ENCODE measurements at places on chromosomes 2 and 18.

GRCh38 chr2:110205660-110206455 is 1.0 kb upstream of the NPHP1 start:
- DNase-seq, result no peak

DNA sequence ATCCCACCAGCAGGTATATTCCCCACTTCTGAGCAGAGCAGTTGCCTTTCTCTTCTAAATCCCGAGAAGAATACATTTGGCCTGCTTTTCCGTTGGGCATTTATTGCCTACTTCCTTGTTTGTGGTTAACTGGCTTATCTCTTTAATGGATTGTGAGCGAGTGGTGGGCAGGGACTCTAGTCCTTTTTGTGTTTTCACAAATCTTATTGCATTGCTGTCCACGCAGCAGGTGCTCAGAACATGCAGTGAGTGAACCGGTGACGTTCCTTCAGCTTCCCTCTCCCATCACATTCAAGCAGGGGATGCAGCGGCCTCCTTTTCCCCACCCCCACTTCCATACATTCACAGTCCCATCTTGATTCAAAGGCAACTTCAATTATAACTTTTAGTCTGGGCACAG is 28.9 kb upstream of the GAREM2 start:
- DNase-seq, result no peak

DNA sequence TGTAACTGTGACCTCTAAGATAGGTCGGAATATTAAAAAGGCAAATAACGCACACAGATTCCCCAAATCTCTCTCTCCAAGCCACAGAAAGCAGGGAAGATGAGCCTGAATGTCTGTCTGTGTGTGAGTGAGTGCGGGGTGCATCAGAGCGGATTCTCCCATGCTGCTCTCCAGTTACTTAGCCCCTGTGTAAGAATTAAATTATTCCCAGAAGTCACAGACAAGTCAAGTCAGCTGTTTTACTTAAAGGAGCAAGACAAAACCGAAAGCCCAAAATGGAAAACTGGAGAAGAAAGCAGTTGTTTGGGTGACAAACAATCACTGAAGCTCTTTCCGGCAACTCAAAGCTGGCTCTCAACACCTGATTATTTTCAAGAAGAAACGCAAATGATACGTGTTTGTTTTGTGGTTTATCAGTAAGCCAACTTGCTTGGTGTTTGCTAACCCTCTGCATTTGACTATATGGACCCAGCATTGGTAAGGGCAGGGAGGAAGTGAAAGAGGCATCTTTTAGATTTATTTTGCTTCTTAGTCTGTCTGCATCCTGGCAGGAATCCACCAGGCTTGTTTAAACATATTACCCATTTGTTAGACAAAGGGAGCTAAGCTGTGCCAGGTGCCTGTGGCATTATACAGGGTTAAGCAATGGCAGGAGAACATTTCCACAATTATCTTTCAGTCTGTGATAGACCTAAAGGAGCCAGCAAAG is 121.5 kb upstream of the CREB1 start:
- no peak for DNase-seq

DNA sequence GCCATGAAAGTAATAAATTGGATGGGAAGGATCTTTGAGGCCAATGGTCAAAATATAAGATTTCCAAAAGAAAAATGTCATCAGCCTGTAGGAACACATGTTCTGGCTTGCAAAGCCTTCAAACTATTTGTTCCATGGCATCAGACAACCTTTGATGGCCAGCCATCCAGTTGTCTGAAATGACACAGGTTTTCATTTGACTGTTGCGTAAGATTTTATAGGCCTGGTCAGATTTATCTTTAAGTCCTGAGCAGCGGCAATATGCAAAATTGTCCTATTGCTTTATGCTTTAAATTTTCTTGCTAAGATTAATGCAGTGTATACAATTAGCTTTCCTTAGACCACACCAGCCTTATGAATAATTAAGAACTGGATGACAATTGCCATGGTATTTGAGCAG is 167.1 kb downstream of the AGPS start:
- no peak for DNase-seq

DNA sequence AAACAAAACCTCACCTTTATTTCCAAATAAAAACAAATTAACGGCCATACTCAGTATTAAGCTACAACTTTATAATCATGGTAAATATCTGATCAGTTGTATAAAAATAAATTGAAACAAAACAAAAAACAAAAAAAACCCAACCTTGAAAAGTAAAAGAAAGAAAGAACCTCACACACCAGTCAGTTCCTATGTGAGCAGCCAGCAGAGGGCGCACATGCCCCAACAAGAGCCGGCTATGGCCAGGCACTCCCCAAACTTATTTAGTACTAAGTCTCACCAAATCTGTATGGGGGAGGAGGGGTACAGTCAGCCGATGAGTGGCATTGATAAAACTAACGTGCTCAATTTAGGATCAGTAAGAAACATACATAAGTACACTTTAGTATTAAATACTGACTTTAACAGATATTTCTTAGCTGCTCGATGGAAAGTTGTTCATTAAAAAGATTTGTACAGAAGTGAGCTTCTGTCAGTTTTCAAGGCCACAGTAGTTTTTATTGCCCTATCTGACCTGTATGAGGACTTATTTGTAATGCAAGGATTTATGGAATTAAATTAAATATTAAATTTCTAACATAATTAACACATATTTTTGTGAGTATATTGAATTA is 172.6 kb downstream of the TCF4 start:
- DNase-seq, result peak; percentile 66

GRCh38 chr2:120302301-120302700 is 43.6 kb upstream of the INHBB start:
- no peak for DNase-seq

GRCh38 chr2:48369971-48370370 is 160.0 kb upstream of the STON1 start:
- no peak for DNase-seq

DNA sequence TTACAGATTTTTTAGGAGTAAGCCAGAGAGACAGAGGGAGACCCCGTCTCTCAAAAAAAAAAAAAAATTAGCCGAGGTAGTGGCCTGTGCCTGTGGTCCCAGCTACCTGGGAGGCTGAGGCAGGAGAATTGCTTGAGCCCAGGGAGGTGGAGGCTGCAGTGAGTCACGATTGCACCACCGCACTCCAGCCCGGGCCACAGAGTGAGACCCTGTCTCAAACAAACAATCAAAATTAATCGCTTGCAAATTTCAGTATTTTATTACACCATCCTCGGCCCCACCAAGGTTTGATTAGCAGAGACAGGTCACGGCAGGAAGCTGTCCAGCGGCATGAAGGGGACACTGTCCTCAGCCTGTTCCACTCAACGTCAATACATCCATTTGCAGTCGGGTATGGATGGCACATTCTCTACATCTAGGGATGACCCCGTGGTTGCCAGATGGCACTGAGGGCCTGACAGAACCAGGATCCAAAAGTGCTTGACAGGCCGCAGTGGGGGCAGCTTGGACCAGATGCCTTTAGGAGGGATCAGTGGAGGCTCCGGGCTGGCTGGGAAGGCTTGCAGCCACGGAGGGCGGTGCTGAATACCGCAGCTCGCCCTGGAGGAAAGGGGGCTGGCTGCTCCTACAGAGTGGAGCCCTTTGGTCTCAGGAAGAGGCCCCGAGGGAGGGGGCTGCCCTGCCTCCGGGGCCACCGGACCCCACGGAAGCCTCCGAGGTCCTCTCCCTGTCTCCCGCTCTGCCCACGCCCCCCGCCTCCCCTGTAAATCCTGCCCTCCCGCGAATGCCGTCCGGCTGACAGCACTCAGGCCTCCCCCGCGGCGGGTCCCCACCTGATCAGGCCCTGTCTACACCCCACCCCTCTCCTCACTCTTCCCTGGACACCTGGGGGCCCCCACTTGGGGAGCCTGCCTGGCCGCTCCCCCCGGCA is 13.1 kb downstream of the ASPRV1 start:
- no peak for DNase-seq

GRCh38 chr2:63118821-63119220 is 68.2 kb downstream of the OTX1 start:
- no peak for DNase-seq

DNA sequence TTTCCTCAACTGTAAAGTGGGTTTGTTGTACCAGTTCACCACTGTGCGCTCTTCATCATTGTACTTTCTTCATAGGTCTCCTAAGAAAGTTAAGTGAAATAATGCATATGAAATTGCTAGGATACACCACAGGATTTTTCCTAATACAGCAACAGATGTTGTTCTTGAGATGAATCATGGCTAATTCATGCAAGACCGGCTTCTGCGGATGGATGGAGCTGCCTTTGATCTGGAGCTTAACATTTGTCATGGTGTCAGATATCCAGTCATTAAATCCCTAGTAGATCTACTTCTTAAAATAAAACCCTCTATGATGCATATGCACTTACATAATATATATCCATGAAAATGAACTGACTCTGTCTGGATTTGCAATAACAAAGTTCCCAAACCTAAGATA is 114.1 kb downstream of the COL6A3 start:
- no peak for DNase-seq

DNA sequence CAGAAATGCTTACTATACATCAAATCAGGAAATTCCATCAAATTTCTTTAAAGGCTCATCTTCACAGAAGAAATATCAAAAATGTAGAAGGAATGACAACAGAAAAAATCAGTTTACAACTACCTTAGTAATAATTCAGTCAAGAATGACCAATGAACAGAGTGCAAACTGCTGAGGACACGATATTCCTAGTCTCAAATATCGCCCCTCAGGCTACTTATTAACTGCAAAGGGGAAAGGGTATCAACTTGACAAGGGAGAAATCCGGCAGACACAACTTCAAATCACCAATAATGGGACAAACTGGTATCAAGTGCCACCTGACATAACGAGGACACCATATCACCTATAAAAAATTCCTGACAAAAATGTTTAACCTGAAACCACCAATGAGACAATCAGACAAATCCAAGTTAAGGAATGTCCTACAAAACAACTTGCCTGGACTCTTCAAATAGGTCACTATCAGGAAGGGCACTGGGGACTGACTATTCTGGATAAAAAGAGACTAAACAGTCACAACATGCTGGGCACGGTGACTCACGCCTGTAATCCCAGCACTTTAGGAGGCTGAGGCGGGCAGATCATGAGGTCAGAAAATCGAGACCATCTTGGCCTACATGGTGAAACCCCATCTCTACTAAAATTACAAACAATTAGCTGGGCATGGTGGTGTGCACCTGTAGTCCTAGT is 12.8 kb downstream of the COX7A2L start:
- DNase-seq, result no peak

DNA sequence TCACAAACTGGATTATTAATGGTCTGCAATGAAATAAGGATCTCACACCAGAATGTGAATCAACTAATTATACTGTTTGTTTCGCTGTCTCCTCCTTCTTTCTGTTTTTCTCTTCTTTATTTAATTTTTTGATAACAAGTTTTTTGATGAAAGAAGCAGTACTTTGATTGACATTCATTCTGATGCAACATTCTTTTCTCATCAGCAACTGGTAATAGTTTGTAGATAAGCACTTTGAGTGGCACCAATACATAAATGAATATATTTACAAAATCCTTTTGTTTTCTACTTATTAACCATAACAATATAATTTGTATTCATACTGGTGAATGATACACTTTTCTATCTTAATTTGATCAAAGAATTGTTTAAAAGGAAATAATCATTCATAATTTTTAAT is 115.3 kb upstream of the FAM117B start:
- DNase-seq, result no peak

- no peak for DNase-seq
Observed at GRCh38 chr2:177002983-177003382, 209.6 kb upstream of the HNRNPA3 start.

- no peak for DNase-seq
Observed at GRCh38 chr2:12432985-12433625, 283.6 kb upstream of the TRIB2 start.

DNA sequence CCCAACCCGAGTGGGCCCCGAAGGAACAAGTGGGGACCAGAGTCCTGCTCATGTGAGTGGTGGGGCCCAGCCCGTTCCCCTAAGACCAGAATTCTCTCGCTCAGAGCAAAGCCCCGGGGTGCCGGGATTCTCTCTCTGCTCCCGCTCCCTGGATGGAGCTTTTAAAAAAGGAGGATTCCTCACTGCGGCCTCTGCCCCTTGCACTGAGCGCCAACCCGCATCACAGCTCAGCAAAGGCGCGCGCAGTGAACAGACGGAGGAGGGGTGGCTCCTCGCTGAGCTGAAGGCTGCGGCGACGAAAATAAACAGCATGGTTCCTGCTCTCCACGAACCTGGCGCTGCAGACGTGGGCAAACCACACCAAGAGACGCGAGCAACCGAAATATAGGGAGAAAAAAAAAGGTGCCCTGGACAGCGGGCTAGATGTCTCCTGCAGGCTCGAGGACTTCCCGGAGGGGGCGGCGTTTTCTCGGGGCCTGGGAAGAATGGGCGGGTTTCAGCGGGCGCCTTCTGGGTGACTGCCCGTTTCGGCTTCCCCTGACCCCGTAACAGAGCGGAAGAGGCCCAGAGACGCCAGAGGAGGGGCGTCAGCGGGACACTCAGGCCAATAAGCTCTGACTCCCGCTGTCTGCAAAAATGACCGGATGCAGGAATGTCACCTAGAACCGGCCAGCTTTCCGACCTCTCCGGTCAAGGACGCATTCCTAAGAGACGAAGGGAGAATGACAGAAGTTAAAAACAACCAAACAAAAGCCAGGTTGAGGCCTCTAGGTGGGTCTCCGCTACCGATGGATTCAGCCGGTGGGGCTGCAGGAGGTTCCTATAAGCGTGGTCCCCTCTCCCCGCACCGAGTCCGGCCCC is 819 bp upstream of the KLF11 start:
- DNase-seq, result peak; percentile 24

- DNase-seq, result no peak
Observed at GRCh38 chr2:228771315-228771714, 499.8 kb downstream of the PID1 start.

DNA sequence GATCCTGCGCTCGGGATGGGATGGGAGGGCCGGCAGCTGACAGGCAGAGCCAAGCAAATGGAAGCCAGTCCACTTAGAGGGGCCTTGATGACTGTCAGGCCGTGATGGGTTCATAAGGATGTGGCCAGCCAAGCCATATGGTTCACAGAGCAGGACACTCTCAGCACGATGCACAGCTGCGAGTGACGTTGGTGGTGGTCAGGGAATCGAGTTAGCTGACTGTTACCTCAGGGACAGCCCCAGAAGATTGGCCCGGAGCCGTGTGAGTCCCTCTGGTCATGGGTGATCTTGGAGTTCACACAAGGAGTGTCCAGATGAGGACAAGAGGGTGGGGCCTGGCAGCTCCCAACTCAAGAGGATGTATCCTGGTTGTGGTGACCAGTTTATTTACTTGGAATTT is 70.2 kb downstream of the TPGS2 start:
- DNase-seq, result no peak

DNA sequence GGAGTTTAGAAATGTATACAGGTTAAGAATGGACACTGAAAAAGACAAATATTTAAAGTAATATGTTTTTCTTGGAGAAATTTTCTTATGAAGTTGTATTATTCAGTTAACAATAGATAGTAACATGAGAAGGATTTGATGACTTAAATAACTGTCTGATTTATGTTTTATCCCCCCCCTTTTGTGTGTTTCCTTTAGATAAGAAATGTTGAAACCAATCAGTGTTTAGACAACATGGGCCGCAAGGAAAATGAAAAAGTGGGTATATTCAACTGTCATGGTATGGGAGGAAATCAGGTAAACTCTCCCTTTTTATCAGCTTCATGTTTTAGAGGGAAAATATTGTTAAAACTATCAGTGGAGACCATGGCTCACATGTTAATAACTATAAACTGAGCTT is 289.7 kb upstream of the KCNJ3 start:
- no peak for DNase-seq

- no peak for DNase-seq
Observed at GRCh38 chr2:64023485-64024258, 4.4 kb upstream of the VPS54 start.

- no peak for DNase-seq
Observed at GRCh38 chr2:88932686-88933085, 241.2 kb downstream of the RPIA start.
